ENCODE measurements at places on chromosomes 4 and X.

- no peak for DNase-seq
Observed at GRCh38 chrX:72236841-72237240, 2.0 kb downstream of the ERCC6L start.

DNA sequence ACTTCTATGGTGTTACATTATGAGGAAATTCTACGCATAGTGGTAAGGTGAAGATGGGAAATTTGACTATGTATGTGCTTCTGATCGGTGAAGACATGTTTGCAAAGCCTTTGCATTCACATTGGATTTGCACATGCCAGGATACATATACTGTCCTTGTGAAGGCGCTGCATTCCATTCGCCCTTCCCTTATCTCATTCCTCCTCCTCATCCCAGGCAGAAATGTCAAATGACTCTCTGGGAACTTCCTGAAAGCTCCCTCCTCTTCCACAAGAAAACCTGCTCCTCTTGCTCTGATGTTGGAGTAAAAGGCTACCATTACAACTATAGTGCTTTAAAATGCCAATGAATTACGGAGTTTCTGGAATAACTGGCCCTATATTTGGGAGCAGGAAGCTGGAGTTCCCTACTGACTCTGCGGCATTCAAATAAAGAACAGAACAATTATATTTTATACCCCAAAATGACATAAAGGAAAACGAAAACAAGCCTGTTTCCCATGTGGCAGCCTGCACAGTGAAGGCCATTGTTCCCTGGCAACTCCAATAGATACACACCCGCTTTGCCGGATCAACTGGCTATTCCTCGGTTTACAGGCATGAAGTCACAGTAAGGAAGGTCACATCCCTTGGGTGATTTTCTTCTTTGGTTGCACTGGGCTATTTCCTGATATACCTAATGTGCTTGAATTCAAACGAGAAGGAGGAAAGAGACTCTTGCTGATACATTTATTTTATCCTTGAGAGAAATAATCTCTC is 84.5 kb downstream of the AREG start:
- DNase-seq, result no peak

DNA sequence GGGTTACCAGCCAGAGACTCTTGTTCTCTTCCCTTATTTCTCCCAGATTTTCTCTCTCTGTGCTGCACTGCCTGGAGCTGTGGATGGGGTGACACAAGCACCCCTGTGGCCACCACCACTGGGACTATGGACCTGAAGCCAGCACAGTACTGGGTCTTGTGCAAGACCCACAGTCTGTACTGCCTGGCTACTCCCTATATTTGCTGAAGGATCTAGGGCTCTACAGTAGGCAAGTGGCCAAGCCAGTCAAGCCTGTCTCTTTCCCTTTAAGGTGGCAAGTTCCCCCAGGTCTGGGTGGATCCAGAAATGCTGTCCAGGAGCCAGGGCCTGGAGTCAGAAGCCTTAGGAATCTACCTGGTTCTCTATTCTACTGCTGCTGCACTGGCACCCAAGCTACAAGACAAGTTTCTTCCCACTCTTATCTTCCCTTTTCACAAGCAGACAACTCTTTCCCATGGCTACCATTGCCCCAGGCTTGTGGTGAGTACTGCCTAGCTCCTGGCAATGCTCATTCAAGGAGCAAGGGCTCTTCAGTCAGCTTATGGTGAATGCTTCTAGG is 28.4 kb upstream of the CT47A1 start:
- DNase-seq, result no peak

DNA sequence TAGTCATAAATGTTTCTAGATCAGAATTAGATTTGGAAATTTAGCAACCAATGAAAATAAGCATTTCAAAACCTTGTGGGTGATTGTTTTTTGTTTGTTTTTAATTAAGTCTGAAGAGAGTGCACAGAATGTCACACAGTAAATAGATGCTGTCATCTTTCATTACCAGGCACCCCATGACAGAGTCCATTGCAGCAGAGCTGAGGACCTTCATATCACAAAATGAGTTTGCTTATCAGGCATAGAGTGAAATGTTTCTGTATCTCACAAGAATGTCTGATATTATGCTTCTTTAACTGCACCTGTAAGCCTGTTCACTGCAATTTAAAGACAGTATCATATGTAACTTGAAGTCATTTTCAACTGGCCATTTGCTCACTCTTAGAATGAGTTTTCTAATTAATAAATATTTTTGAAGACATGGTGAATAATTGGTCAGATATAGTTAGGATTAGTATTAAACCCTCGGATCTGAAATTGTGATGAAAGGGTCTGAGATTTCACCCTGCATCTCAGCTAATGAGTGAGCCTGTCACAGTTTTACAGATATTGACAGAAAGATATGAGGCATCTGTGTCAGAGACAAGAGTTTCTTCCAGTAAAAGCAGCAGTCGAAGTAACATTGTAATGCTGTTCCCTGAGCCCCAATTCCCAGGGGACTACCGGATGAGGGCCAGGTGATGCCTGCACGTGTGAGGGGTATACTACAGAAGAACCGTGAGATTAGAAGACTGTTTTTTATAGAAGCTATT is 416.4 kb downstream of the CCSER1 start:
- DNase-seq, result no peak

DNA sequence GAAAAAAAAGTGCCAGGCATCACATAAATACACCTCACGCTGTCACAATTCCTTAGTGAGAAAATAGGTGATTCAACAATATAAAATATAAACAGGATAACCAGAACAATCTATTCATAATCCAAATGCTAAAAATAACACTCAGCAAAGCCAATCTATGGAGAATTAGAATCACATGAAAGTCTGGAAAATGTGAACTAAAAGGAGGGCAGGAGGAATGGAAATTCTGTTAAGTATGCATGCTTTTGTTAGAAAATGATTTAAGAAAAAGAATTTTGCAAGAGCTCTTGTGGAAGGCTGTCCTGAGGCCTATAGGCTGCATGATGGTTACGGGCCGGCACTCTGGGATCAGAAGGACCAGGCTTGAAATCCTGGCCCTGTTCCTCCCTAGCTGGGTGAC is 70.6 kb upstream of the PROM1 start:
- DNase-seq, result no peak

Data from fibroblast of gingiva (primary cell).